SHP77 (cell line): ENCODE measurements at places on chromosomes 3 and 15.

DNA sequence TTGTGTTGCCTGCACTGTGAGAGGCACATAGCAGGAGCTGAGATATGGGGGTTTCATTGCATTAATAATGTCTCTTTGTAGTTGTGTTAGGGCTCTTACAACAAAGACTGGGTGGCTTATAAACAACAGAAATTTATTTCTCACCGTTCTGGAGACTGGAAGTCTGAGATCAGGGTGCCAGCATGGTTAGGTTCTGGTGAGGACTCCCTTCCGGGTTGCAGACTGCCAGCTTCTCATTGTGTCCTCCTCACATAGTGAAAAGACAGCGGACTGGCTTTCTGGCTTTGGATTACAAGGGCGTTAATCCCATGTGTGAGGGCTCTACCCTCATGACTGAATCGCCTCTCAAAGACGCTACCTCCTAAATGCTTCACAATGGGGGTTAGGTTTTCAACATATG, 20.6 kb downstream of the TMEM108 start:
- DNase-seq, result no peak

DNA sequence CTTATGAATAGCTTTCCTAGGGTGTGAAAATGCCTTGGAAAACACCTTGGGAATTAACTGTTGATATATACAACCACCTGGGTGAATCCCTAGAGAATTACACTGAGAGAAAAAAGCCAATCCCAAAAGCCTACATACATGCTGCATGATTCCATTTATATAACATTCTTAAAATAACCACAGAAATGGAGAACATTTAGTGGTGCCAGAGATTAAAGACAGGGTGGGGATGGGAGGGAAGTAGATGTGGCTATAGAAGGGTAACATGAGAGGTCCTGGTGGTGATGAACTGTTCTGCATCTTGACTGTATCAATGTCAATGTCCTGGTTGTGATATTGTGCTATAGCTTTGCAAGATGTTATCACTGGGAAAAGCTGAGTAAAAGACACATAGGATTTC, 291.0 kb downstream of the CLSTN2 start:
- no peak for DNase-seq

GRCh38 chr3:171586274-171586673, 126.1 kb upstream of the TNIK start:
- no peak for DNase-seq

GRCh38 chr3:129626744-129627349, 20.4 kb upstream of the PLXND1 start:
- peak; percentile 94 for DNase-seq

- DNase-seq, result no peak
These were observed 221.2 kb downstream of the SQOR start for GRCh38 chr15:45855907-45856579.

GRCh38 chr15:73678498-73678897, 5.7 kb upstream of the CD276 start:
- DNase-seq, result no peak

DNA sequence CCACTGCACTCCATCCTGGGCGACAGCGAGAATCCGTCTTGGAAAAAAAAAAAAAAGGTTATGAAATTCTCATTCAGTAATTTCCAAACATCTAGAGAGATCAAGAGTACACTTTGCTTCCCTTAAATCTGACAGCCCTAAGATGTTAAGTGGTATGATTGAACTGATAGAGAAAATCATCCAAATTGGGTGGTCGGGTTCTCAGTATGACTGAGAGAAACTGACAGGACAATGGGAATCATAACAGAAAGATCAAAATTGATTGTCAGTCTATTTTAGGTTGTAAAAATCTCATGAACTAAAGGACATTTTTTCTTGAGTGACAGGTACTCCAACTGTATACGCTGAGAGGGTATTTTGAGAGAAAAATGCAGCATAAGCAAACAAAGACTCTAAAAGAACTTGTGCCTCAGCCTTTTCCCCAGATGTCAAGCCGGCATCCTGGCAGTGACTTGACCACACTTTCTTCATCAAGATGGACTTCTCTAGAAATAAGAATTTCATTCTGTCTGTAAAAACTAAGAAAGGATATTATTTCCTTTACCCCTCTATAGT, 65.8 kb downstream of the MYO5A start:
- no peak for DNase-seq

GRCh38 chr3:158668506-158668905, 3.9 kb downstream of the LXN start:
- no peak for DNase-seq

- DNase-seq, result no peak
These were observed 127.0 kb downstream of the STAG1 start for GRCh38 chr3:136624894-136625815.

GRCh38 chr15:25705433-25706115, 157.6 kb downstream of the ATP10A start:
- no peak for DNase-seq

- DNase-seq, result no peak
These were observed 20.3 kb downstream of the SLCO2A1 start for GRCh38 chr3:134009345-134010000.

- DNase-seq, result no peak
These were observed 175.3 kb upstream of the FEZF2 start for GRCh38 chr3:62548528-62549205.

- peak; percentile 32 for DNase-seq
These were observed 111.6 kb downstream of the KBTBD8 start for GRCh38 chr3:67109651-67110204.

DNA sequence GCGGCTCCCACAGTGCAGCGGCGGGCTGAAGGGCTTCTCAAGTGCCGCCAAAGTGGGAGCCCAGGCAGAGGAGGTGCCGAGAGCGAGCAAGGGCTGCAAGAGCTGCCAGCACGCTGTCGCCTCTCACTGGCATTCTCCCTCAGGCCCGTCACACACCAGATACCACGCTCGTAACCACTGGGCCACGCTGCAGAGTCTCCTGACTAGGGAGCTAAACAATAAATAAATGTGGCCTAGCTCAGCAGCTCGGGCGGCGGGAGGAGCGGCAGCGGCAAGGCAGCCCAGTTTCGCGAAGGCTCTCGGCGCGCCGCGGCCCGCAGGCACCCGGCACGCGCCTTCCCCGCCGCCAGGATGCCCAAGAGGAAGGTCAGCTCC, 55.9 kb upstream of the FAM174B start:
- no peak for DNase-seq

DNA sequence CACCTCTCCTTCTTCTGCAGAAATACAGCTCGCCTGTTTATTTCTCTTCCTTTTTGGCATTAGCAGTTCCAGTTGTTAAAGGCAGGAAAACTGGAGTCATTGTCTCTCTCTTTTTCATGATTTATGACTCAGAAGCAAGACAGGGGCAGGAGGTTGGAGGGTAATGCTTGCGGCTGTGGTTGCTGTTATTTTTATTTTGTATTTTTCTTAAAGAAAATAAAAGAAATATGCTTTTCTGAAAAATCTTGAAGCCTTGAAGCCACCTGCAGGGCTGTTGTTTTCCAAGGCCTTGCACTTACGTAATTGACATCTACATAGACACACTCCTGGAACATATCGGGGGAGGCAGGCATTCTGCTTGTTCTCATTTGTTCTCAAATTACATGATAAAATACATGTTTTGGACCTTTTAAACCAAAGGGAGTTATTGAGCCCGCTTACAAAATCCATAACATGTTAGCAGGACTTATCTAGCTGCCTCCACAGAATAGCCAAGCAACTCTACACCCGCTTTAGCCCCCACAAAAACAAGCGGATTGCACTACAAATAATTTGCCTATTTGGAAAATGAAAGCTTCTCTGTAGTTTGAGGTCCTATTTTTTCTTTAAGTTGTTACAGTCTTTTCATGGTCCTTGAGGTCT, 1004.6 kb upstream of the NR2F2 start:
- no peak for DNase-seq

- DNase-seq, result no peak
These were observed 224.8 kb upstream of the BHLHE40 start for GRCh38 chr3:4754180-4755086.

GRCh38 chr3:71319771-71320170, 263.8 kb downstream of the FOXP1 start:
- no peak for DNase-seq

DNA sequence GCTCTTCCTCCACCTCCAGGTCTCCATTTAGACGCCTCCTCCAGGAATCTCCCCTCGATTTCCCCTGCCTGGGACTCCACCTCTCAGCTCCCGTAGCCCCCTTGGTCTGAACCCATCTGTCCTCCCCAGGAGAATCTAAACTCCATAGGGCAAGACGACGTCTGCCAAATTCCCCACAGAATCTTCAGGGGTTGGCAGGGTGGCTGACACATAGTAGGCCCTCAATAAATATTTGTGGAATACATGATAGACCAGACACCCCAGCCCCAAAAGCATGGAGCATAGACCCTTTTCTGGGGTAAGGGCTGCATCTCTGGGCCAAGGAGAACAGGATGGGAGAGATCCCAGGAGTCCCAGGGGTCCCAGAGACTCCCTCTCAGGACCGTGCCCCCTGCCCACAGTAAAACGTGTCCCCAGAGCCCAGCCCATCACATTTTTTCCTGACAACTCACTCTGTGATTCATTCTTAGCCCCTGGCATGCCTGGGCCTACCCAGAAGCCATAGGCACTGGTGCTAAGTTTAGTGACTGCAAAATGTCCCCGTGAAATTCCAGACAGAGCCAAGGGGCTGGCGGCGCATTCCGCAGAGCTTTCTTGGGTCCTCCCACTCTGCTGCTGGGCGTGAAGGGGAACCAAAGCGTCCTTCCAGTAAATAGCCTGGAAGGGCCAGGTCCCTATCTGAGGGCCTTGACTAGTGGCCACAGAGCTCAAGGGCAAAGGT, 78.0 kb upstream of the SLC6A6 start:
- no peak for DNase-seq

DNA sequence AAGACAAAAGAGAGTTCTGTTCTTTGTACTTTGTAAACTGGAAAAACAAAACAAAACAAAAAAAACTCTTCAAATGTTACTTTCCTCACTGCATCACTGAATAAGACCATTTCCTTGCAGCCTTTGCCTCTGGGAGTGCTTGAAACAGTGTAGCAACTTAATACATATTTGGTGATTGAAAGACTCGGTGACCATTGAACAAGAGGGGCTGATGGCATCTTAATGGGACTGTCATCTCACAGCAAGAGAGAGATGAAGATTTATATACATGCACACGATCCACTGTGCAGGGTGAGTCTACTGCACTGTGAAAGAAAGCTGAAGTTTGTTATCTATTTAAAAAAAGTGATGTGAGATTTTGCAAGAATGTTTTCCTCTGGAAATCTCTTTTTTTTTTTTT, 111.9 kb upstream of the KLHL25 start:
- no peak for DNase-seq

- DNase-seq, result no peak
These were observed 74.4 kb downstream of the MGLL start for GRCh38 chr3:127747751-127748521.

DNA sequence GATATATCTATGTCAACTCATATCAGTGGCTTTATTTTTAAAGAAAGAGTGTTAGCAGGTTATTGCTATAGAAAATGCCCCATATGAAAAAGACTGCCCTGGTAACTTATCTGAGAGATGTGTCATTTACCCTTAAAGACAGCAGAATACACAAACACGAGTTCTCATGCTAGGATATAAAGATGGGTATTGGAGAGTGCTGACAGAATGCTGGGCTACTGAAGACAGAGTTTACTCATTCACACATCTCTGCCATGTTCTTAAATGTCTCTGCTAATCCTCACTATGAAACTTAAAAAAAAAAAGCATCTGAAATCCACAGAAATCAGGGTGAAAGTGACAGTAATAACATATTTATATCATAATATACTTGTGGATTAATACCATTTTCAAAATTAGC, 126.7 kb downstream of the FOXP1 start:
- DNase-seq, result no peak

GRCh38 chr3:46957092-46957820, 19.3 kb downstream of the CCDC12 start:
- DNase-seq, result no peak

- no peak for DNase-seq
These were observed 31.7 kb downstream of the PLSCR4 start for GRCh38 chr3:146218880-146219866.

- peak; percentile 24 for DNase-seq
These were observed 5.7 kb upstream of the CCDC80 start for GRCh38 chr3:112646623-112647022.

DNA sequence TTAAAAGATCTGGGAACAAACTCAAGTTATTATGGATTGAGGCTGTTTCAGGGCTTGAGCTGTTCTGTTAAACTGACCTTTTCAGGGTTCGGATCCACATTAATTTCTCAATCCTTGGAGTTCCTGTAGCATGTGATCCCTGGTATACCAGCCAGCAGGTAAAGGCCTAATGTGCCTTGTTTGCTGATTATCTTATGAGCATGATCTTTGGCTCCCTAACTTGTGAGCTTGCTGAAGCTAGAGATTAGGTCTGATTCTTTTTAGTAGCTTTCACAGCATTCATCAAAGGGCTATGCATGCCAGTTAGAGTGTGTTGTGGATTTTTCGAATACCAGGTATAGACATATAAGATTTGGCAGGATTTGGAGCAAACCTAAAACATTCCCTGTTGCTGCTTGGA, 10.3 kb downstream of the CORO2B start:
- DNase-seq, result no peak

DNA sequence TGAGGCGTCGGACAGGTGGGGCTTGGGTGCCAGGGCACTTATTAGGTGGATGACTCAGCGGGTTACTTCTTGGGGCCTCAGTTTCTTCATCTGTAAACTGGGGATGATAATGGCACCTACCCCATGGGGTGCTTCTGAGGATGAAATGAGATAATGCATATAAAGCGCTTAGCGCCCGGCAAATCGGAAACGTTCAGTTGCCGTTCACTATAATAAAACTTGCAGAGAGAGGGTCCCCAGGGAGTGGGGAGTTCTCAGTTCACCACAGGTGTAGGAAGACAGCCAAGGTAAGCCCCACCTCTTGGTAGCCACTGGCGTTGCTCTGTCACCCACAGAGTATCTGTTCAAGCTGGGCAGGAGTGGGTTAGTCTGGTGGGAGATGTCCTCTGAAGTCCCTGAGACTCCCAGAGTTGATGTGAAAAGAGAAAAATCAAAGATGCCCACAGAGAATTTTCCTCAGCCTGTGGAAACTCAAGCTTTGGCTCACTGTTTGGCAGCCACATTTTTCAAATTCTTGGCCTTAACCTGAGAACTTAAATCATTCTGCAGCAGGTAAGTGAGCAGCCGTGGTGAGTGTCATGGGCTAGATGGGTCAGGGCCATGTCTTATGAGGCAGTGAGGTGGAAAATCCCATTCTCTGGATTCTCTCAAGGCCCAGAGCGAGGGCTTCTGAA, 221.5 kb upstream of the BHLHE40 start:
- DNase-seq, result no peak

GRCh38 chr3:53554559-53555067, 60.2 kb downstream of the CACNA1D start:
- DNase-seq, result no peak

- no peak for DNase-seq
These were observed 195.6 kb downstream of the RPLP1 start for GRCh38 chr15:69648212-69648611.

GRCh38 chr15:92492551-92493115, 99.0 kb downstream of the ST8SIA2 start:
- DNase-seq, result no peak
